ENCODE measurements at places on chromosomes 3 and 15. TPM values are rescaled to one million over a fixed set of nuclear protein-coding genes. Genes with fewer than 3 reads are reported as not detected.

NECTIN3 gene
- 9.7 TPM for total RNA-seq

CKMT1B gene
- total RNA-seq, result not detected

TLR9 gene
- total RNA-seq, result 0.13 TPM

TYRO3 gene
- total RNA-seq, result 2.5 TPM

GATA2 gene
- total RNA-seq, result 9.0 TPM

NOX5 gene
- total RNA-seq, result not detected

ACSBG1 gene
- total RNA-seq, result 1.9 TPM

ZIC4 gene
- 0.47 TPM for total RNA-seq

SH2D7 gene
- not detected for total RNA-seq

THSD4 gene
- total RNA-seq, result 0.36 TPM

SLC12A6 gene
- 25.4 TPM for total RNA-seq

PLXNA1 gene
- total RNA-seq, result 12.7 TPM

ROPN1 gene
- not detected for total RNA-seq

TNFAIP8L3 gene
- total RNA-seq, result 0.75 TPM

TMEM108 gene
- total RNA-seq, result 3.3 TPM

CHRM5 gene
- not detected for total RNA-seq

TEX55 gene
- not detected for total RNA-seq

FANCD2 gene
- 0.58 TPM for total RNA-seq

CHRNA3 gene
- not detected for total RNA-seq

ANKUB1 gene
- not detected for total RNA-seq

GCSAM gene
- not detected for total RNA-seq

KCNAB1 gene
- 3.6 TPM for total RNA-seq

COL6A6 gene
- 0.20 TPM for total RNA-seq

ZMAT3 gene
- 9.7 TPM for total RNA-seq

MYH15 gene
- not detected for total RNA-seq

ITIH1 gene
- total RNA-seq, result not detected

RTP1 gene
- not detected for total RNA-seq

PLEKHO2 gene
- 3.2 TPM for total RNA-seq

INTS14 gene
- total RNA-seq, result 15.9 TPM

OTOL1 gene
- total RNA-seq, result not detected

A4GNT gene
- total RNA-seq, result not detected

GOLGA8M gene
- total RNA-seq, result not detected

STRIT1 gene
- 1,086 TPM for total RNA-seq

KBTBD13 gene
- 0.97 TPM for total RNA-seq

NDUFAF3 gene
- 162 TPM for total RNA-seq

Measured in gastrocnemius medialis (tissue), 4 donors.